ENCODE measurements at places on chromosomes 1 and 21. TPM values are rescaled to one million over a fixed set of nuclear protein-coding genes. Genes with fewer than 3 reads are reported as not detected.

GRCh38 chr1:206935491-206936067 lies 10.7 kb downstream of the PIGR start:
- no peak overlapping the region for H3K4me3 ChIP-seq
- no peaks in the 10 kb centered on the region for H3K4me1 ChIP-seq
- no peaks in the 10 kb centered on the region for H3K27me3 ChIP-seq
- H3K27ac ChIP-seq, result no peak overlapping the region

DNA sequence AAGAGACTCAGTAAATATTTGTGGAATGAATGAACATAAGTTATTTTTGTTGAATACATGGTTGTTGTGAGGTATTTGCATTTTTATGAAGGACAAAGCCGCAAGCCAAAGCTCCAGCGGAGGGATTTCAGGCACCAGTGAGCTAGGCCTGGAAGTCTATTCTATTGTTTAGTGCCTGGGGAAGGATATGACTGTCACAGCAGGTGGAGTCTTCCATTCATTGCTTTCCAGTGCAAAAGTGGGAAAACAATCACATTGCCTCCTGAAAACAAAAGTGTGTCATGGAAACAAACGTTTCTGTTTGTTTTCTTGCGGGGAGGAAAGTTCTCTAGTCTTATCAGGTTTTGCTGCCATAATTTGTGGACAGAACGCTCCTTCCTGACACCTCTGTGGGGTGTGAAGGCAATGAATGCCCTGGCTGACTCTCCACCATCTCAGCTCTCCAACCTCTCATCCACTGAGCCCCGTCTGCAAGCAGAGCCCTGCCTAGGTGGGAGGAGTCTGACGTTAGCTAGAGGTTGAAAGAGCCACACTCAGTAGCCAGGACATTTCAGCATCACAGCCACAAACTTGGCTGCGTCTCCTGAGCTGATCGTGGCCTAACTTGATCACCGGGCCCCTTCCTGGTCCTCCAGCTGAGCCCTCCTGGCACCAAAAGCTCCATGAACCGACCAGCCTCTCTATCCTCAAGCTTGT lies 739.1 kb downstream of the MATN1 start:
- no peak overlapping the region for H3K4me3 ChIP-seq
- no peak overlapping the region for H3K27ac ChIP-seq
- no peak for DNase-seq
- H3K4me1 ChIP-seq, result peaks cover 11% of the 10 kb centered on the region
- no peaks in the 10 kb centered on the region for H3K36me3 ChIP-seq

GRCh38 chr1:118253053-118253915 lies 68.3 kb upstream of the SPAG17 start:
- peak; percentile 3 for DNase-seq
- H3K4me3 ChIP-seq, result no peak overlapping the region
- H3K27me3 ChIP-seq, result no peaks in the 10 kb centered on the region
- no peaks in the 10 kb centered on the region for H3K36me3 ChIP-seq
- no peak overlapping the region for H3K27ac ChIP-seq

- H3K4me3 ChIP-seq, result no peak overlapping the region
- H3K27ac ChIP-seq, result no peak overlapping the region
- no peaks in the 10 kb centered on the region for H3K36me3 ChIP-seq
- H3K4me1 ChIP-seq, result no peaks in the 10 kb centered on the region
- H3K27me3 ChIP-seq, result no peaks in the 10 kb centered on the region
- DNase-seq, result no peak
These were observed 43.2 kb upstream of the ZNF281 start for GRCh38 chr1:200452850-200453552.

DNA sequence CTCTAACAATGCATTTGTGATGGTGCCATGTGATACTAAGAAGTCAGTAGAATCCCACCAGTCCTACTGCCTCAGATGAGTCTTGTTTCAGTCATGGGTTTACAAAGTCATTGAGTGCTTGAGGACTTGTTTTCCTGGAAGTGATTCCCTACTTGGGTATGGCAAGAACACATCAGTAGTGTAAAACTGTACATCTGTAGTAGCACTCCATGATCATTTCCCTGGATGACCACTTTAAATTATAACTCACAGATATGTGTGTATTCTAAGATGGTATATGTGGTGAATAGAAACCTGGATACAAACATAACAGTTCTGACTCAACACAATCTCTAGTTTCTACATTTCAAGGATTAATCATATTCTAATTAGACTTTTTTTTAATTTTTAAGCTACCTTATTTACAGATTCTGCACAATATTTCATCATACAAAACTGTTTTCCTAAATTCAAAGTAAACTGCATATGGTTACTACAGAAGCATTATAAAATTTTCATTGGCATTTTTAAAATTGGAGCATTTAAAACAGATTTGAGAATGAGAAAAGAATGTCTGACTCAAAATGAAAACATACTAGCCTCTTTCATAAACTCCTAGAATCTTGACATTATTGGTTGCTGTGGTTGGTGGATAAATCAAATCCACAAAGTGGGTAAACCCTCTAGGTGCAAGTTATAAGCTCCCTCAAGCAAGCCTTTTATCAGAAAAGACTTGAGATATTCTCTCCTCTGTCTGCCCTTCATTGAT lies 6.8 kb upstream of the PSMG1 start:
- no peak overlapping the region for H3K4me3 ChIP-seq
- no peak overlapping the region for H3K27ac ChIP-seq
- H3K4me1 ChIP-seq, result peaks cover 19% of the 10 kb centered on the region
- no peak for DNase-seq
- H3K36me3 ChIP-seq, result peaks cover 11% of the 10 kb centered on the region

DNA sequence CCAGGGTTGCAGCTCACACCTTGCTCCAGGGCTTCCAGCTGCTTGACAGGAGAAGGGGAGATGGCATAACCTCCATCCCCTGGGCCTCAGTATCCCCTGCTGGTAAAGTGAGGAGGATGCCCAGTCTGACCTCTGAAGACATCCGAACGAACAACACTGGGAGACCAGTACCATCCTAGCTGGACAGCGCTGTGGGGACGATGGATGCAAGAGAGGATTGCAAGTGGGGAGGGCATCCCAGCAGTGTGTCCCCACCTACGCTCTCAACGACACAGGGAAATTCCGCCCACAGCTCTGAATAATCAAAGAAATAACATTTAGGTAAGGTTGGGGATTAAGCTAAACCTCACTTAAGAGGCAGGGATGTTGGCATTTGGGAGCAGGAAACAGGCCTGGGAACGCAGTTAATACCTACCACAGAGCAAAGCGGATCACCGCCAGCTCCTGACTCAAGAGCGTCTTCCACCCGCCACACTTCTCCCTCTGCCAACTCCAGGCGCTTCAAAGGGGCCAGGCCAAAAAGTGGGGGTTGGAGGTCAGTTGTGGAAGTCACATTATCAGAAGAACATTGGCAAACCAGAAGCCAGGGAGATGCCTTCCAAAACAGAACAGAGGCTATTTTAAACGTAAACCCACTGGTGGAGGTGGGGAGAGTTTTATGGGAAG lies 47.6 kb downstream of the SSBP3 start:
- peak overlapping the region; percentile 92 for H3K27ac ChIP-seq
- H3K36me3 ChIP-seq, result no peaks in the 10 kb centered on the region
- H3K27me3 ChIP-seq, result no peaks in the 10 kb centered on the region
- no peak overlapping the region for H3K4me3 ChIP-seq
- H3K4me1 ChIP-seq, result peaks cover 68% of the 10 kb centered on the region
- DNase-seq, result no peak

The HES5 gene
- not detected for total RNA-seq

The CDKN2C gene
- 0.39 TPM for total RNA-seq

GRCh38 chr1:177809819-177810218 lies 160.0 kb downstream of the SEC16B start:
- no peak for DNase-seq
- no peak overlapping the region for H3K27ac ChIP-seq
- H3K36me3 ChIP-seq, result no peaks in the 10 kb centered on the region
- no peak overlapping the region for H3K4me3 ChIP-seq
- no peaks in the 10 kb centered on the region for H3K4me1 ChIP-seq

The MROH7 gene
- total RNA-seq, result 9.4 TPM

The GSTM5 gene
- 0.21 TPM for total RNA-seq

The MTF1 gene
- 1.5 TPM for total RNA-seq

The TFF2 gene
- total RNA-seq, result not detected

GRCh38 chr21:42836767-42837301 lies 42.5 kb downstream of the WDR4 start:
- no peak overlapping the region for H3K27ac ChIP-seq
- no peak overlapping the region for H3K4me3 ChIP-seq
- no peaks in the 10 kb centered on the region for H3K27me3 ChIP-seq
- no peaks in the 10 kb centered on the region for H3K4me1 ChIP-seq
- DNase-seq, result no peak

The GJA4 gene
- total RNA-seq, result 0.42 TPM

DNA sequence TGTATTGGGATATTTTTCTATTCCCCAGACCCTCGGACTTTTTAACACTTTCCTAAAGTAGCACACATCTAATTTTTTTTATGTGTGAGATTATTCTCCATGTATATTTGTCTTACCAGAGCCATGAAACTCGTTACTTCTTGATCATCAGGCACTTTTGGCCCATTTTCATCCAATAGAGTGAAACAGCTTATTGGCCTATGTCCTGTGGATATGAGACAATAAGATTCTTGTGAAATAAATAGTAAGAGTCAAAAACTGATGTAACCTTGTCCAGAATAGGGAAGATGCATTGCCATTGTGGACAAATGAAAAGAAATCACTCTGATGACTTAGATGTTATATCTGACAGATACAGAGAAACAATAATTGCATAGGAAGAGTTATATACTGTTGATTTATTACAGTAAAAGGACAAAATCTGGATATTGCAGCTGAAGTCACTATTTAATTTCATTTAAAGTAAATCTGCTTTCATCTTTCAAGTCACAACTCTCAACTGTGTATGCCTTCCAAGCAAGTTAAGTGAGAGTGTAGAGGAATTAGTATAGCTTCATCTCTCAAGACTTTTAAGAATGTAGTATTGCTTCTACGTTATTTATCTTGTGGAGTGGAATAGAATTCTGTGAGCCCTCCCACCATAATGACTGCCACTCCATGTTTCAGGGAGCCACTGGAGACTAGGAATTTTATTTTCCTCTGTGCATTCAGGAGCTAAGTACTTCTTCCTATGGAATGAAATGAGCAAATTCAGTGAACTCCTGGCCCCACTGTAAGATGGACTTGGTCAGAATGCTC lies 86.9 kb downstream of the ADAMTS1 start:
- no peaks in the 10 kb centered on the region for H3K27me3 ChIP-seq
- H3K36me3 ChIP-seq, result no peaks in the 10 kb centered on the region
- no peaks in the 10 kb centered on the region for H3K4me1 ChIP-seq
- no peak overlapping the region for H3K4me3 ChIP-seq
- no peak for DNase-seq

GRCh38 chr1:53738205-53739108 lies 507 bp downstream of the GLIS1 start:
- peak overlapping the region; percentile 53 for H3K4me3 ChIP-seq
- H3K4me1 ChIP-seq, result peaks cover 5% of the 10 kb centered on the region
- no peak for DNase-seq
- peaks cover 43% of the 10 kb centered on the region for H3K27me3 ChIP-seq
- H3K27ac ChIP-seq, result no peak overlapping the region

GRCh38 chr1:212922016-212922415 lies 28.3 kb upstream of the VASH2 start:
- peaks cover 5% of the 10 kb centered on the region for H3K4me1 ChIP-seq
- no peak overlapping the region for H3K4me3 ChIP-seq
- no peak overlapping the region for H3K27ac ChIP-seq
- H3K36me3 ChIP-seq, result no peaks in the 10 kb centered on the region
- DNase-seq, result no peak

GRCh38 chr1:11645670-11646265 lies 8.5 kb downstream of the FBXO2 start:
- peaks cover 10% of the 10 kb centered on the region for H3K27me3 ChIP-seq
- no peaks in the 10 kb centered on the region for H3K36me3 ChIP-seq
- H3K4me3 ChIP-seq, result no peak overlapping the region
- H3K4me1 ChIP-seq, result no peaks in the 10 kb centered on the region
- peak; percentile 89 for DNase-seq

DNA sequence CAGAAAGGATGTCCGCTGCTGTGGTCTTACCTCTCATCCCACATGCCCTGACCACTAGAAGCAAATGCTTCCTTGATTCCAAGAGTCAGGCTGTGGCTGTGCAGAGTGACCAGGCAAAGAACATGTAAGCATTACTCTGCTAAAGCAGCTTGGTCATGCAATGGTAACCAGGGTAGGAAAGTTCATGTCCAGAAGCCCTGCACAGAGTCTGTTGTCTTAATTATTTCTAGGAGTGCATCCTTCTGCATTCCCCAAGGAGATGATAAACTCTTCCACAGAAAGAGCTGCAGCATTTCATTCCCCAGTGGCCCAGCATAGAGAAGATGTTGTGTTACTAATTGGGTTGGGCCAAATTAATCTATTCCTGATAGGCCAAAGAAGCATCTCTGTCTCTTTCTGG lies 10.1 kb upstream of the UTP25 start:
- DNase-seq, result no peak
- no peaks in the 10 kb centered on the region for H3K4me1 ChIP-seq
- H3K27ac ChIP-seq, result no peak overlapping the region
- no peak overlapping the region for H3K4me3 ChIP-seq
- peaks cover 12% of the 10 kb centered on the region for H3K27me3 ChIP-seq

DNA sequence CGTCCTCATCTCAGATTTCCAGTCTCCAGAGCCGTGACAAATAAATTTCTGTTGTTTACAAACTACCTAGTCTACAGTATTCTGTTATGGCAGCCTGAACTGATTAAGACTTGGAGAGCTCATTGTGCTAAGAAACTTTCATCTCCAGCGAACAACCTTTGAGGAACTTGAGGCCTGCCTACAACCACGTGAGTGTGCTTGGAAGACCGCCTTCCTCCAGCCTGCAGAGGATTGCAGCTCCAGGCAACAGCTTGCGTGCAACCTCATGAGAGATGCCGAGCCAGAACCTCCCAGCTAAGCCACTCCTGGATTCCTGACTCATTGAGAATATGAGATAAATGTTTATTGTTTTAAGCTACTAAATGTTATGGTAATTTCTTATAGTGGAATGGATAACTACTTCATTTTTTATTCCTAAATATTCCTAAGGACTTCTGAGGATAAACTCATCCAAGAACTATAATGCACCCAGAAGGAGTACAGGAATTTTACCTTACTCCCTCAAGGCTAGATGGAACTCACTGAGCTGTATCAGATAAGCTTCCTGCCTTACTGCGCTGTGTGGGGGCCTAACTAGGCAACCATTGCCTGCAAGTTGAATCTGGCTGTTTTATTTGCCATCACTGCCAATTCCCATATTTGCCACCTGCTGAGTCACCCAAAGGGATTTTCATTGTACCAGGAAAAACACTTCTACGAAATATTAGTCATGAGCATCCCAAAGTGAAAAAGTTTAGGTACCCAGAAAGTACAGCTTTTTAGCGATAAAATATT lies 17.6 kb downstream of the FAM177B start:
- H3K36me3 ChIP-seq, result no peaks in the 10 kb centered on the region
- H3K4me1 ChIP-seq, result peaks cover 11% of the 10 kb centered on the region
- DNase-seq, result no peak
- no peaks in the 10 kb centered on the region for H3K27me3 ChIP-seq
